ENCODE measurements at places on chromosomes 4 and X.

DNA sequence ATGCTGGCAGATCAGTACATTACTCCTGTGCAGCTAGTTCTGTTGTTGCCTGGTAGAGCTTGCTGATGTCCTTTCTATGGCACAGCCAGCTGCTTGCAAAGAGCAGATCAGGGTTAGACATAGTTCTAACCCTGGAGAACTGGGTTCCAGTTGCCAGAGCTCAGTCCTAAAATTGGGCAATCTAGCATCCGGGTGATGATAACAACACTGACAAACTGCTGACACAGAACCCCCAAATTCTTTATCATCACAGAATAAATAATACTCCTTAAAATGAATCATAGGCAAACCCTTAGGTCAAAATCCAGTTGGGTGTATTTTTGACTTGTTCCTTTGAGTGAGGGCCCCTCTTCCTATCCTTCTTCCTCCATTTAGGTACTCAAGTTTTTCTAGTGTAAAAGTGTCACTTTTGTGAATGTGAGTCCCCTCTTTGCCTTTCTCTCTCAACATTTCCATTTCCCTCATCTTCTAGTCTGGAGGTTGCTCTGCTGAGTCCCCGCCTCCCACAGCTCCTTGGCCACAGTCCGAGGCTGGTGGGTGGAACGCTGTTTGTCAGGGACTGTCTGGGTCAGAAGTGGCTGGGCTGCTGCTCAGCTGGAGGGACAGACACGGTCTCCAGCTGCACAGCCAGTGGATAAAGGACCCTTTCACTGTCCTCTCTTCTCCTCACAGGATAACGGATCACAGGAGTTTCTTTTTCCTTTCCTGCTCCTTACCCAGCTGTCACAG lies 93.6 kb upstream of the RASGEF1B start:
- DNase-seq = peak; percentile 88

- no peak for DNase-seq
These were observed 66.8 kb downstream of the SLC2A9 start for GRCh38 chr4:9954468-9954867.

DNA sequence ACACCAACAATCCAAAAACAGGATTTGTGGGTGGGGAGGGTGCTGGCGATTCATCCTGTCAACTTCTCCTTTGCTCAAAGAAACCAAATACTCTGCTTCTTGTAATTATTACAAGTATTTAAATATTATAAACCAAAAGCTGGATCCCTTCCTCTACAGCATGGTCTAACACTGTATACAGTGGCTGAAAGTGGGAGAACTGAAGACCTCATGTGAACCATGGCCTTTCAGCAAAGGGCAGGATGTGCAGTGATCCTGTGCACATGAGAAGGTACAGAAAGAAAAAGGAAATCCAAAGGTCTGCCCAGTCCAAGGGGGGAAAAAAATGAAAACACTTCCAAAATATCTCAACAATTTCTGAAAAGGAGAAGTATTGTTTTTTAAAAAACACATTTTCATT lies 5.3 kb upstream of the CXorf38 start:
- DNase-seq = no peak

DNA sequence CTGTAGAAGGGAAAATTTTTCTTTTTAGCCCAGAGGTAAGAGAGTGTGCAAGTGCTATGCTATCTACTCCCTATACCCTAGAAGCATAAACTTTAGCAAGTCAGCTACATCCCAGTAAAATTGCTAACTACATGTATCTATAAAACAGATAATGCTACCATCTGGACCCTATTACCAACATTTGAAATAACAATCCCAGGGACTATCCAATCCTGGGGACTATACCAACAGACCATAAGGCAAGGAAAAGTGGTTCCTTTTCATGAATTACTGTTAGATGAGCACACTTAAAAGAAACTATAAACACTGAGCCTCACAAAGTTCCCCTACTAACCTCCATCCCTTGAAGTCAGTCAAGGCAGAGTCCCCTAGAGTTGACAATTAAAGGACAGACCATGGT lies 213.6 kb upstream of the VEGFC start:
- no peak for DNase-seq

GRCh38 chrX:19030805-19031204 lies 46.9 kb upstream of the PHKA2 start:
- no peak for DNase-seq

- DNase-seq = no peak
These were observed 51.4 kb upstream of the HHIP start for GRCh38 chr4:144594471-144594986.

DNA sequence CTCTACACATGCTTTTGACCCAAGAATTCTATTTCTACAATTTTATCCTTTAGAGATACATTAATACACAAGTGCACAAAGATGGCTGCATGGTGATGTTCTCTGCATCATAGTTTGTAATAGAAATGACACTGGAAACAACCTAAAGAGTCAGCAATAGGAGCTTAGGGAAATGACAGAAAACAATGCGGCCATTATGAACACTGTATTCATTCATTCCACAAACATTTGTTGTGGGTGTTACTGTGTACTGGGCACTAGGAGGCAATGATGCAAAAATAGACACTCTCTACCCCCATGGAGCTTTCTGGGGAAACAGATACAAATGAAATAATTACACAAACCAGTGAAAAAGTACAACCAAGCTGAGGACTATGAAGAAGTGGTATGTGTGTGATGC lies 32.0 kb downstream of the IDS start:
- no peak for DNase-seq

GRCh38 chrX:123399709-123400108 lies 215.6 kb downstream of the GRIA3 start:
- DNase-seq = no peak

GRCh38 chrX:3962511-3963311 lies 249.3 kb upstream of the PRKX start:
- no peak for DNase-seq

DNA sequence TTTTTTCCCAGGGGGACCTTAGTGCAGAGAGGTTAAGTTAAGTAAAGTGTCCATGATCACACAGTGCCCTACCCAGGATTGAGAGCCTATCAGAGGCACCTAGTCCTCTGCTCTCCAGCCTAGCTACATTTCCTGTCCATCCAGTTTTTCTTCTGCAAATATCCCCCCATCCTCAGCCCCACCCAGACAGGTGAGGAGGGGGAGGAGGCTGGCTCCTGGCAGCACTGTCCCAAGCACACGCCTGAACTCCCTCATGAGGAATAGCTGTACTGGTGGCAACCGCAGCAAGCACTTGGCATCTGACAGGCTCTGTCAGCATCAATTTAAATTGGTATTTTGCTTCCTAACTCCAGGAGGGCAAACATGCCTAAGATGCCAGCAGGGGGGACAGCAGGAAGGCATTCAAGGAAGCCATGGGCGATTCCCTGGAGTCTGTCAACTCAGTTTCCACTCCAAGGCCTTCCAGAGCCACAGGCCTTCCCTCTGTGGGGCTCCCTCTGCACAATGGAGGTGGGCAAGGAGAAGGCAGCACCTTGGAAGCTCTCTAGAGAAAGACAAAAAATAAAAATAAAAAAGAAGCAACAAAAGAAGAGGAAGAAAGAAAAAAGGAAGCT lies 6.4 kb upstream of the FRMPD3 start:
- DNase-seq = no peak

Measured in femur (tissue), 1 donor.